ENCODE measurements at places on chromosomes 6 and 20.

DNA sequence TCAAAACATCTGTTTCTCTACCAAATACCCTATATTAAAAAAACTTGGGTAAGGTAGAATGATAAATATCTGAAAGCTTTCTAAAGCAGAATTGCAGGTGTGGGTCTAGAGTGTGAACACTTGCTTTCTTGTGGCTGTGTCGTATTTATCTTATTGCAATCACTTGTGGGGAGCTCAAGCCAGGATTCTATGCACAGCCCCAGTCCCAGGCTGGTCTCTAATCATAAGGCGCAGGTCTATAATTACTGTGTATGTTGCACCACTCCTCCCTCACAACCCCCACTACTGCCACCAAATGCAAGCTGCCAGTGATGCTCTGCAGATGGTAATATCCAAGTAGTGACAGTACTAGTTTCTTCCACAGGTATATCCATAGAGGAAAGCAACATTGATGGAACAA, 2.2 kb upstream of the E2F3 start:
- no peak for DNase-seq

DNA sequence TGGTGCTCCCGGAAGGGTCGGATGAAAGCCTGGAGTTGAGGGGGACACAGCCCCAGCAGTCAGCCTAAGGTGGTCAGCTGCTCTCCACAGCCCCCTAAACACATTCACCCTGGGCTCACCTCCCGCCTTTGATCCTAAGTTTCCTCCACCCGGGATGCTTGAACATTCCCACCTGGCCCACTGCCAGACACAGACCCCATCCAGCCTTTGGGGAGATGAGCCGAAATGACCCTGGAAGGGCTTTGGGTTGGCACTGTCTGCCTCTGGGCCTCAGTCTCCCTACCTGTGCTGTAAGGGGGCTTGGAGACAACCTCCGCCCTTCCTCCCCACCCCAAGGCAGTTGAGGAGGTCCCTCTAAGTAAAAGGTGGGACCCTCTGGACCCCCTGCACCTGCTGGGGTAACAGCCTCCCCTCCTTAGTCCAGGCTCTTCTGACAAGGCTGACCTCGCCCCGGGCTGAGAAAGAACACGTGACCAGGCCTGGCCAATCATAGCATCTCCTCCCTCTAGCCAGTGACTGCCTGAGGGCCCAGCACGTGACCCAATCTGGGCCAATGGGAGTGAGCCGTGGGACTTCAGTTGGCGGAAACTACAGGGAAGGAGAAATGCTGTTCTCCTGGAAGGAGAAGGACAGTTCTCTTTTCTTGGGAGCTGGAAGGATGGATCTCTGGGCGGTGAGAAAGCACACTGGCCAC, 16.9 kb upstream of the UBE2V1 start:
- DNase-seq = no peak

DNA sequence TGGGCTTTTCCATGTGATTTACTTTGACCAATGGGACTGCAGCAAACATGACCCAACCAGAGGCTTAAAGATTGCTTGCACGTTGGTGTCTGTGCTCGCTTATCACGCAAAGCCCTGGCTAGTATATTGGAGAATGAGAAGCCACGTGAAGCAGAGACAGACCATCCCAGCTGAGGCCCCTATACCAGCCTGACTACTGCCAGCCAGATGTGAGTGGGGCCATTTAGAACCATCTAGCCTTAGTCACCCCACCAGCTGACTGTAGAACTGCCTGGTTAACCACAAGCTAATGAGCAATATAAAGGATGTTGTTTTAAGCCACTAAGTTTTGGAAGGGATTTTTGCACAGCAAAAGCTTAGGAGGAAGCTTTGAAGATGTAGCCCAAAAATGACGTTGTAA, 74.5 kb downstream of the MACROD2 start:
- DNase-seq = no peak

DNA sequence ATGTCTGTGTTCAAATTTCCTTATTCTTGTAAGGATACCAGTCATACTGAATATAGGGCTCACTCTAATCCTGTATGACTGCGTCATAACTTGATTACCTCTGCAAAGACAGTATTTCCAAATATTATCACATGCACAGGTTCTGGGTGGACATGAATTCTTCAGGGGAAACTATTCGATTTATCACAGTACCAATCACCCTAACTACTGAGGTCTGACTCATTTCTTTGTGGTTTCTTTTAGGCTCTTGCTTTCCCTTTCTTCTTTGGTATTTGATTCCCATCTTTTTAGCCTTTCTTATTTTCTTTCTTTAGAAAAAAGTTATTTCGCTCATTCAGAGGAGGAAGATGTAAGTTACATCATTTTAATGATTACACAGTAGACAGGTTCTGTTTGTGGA, 40.3 kb upstream of the TBX18 start:
- no peak for DNase-seq

- no peak for DNase-seq
Observed at GRCh38 chr6:160378218-160378617, 30.0 kb downstream of the SLC22A3 start.

GRCh38 chr20:64261138-64261537, 5.6 kb downstream of the PCMTD2 start:
- DNase-seq = no peak

GRCh38 chr6:130033949-130034348, 15.6 kb downstream of the L3MBTL3 start:
- no peak for DNase-seq

DNA sequence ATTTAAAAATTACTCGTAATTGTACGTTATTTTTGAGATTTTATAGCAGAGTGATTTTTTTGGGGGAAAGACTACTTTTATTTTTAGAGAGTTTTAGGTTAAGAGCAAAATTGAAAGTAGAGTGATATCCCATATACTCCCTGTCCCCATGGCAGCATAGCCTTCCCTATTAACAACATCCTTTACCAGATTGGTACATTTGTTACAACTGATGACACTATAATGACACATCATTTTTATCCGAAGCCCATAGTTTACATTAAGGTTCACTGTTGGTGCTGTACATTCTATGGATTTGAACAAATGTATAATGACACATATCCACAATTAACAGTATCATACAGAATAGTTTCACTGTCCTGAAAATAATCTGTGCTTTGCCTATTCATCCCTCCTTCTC, 1126.4 kb upstream of the CITED2 start:
- DNase-seq = no peak

Measured in activated naive CD8-positive, alpha-beta T cell treated with anti-CD3 and anti-CD28 coated beads, Interleukin-2, amount 50 U/mL, for 16 hours (primary cell).